Spleen (tissue), 13 donors: ENCODE measurements at places on chromosomes 5 and 9. TPM values are rescaled to one million over a fixed set of nuclear protein-coding genes. Genes with fewer than 3 reads are reported as not detected.

The ZNF782 gene
- polyA plus RNA-seq: 1.7 TPM

The SYK gene
- 55.0 TPM for polyA plus RNA-seq

The PCDHGB5 gene
- 0.07 TPM for polyA plus RNA-seq

The CARD6 gene
- polyA plus RNA-seq: 10.3 TPM

The TARS1 gene
- 45.5 TPM for polyA plus RNA-seq

The TLX3 gene
- polyA plus RNA-seq: not detected

The SLCO6A1 gene
- polyA plus RNA-seq: not detected

The CEL gene
- 0.46 TPM for polyA plus RNA-seq

The OR1J4 gene
- not detected for polyA plus RNA-seq

- no peak for DNase-seq
- H3K4me1 ChIP-seq: no peaks in the 10 kb centered on the region
- no peak overlapping the region for H3K27ac ChIP-seq
- H3K4me3 ChIP-seq: no peak overlapping the region
- no peaks in the 10 kb centered on the region for H3K27me3 ChIP-seq
- H3K36me3 ChIP-seq: no peaks in the 10 kb centered on the region
These were observed 28.7 kb downstream of the PROP1 start for GRCh38 chr5:177967221-177967887.

GRCh38 chr9:108842610-108843295 lies 13.0 kb downstream of the ACTL7B start:
- no peaks in the 10 kb centered on the region for H3K4me1 ChIP-seq
- H3K36me3 ChIP-seq: no peaks in the 10 kb centered on the region
- DNase-seq: no peak
- H3K4me3 ChIP-seq: no peak overlapping the region
- H3K27ac ChIP-seq: no peak overlapping the region

GRCh38 chr5:113031557-113031956 lies 55.0 kb downstream of the DCP2 start:
- peaks cover 35% of the 10 kb centered on the region for H3K36me3 ChIP-seq
- no peak overlapping the region for H3K4me3 ChIP-seq
- no peaks in the 10 kb centered on the region for H3K27me3 ChIP-seq
- H3K4me1 ChIP-seq: no peaks in the 10 kb centered on the region

DNA sequence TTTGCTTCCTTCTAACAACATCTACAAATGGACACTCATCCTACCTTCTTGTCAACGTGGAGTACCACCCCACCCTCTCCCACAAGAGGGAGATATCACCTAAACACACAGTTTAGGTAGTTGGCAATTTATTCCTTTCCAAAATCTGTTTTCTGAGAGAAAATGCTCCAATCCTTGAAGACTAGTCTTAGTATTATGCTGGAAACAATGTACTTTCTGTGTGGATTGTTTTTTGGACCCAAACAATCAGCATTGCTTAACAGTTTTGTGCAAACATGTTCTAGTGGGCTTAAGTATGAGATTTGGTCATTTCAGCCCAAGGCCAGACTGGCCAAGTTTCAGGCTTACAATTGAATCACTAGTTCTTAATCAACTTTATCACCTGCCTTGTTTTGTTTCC lies 359.1 kb downstream of the ARHGEF28 start:
- H3K36me3 ChIP-seq: no peaks in the 10 kb centered on the region
- H3K27ac ChIP-seq: no peak overlapping the region
- H3K4me3 ChIP-seq: no peak overlapping the region
- H3K4me1 ChIP-seq: no peaks in the 10 kb centered on the region

GRCh38 chr9:108724122-108724521 lies 131.7 kb downstream of the ACTL7B start:
- no peak for DNase-seq
- no peak overlapping the region for H3K4me3 ChIP-seq
- no peaks in the 10 kb centered on the region for H3K27me3 ChIP-seq
- no peaks in the 10 kb centered on the region for H3K36me3 ChIP-seq

DNA sequence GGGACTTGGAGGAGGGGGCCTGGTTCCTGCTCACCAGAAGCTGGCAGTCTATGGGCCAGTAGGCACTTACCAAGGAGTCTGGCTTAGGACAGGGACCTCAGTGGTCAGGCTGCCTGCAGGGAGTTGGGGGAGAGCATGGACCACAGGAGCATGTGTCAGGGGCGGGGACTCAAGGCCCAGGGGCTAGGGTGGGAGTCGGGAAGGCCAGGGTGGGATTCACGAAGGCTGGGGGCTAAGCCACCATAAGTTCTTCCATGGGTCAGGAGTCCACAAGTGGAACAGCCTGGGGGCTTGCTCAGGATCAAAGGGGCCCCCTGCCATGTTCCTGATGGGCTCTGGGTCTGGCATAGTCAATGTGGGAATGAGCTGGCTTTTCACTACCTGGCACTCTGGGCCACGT lies 11.5 kb upstream of the SLC25A48 start:
- DNase-seq: no peak
- no peaks in the 10 kb centered on the region for H3K36me3 ChIP-seq
- no peak overlapping the region for H3K4me3 ChIP-seq
- no peaks in the 10 kb centered on the region for H3K4me1 ChIP-seq

DNA sequence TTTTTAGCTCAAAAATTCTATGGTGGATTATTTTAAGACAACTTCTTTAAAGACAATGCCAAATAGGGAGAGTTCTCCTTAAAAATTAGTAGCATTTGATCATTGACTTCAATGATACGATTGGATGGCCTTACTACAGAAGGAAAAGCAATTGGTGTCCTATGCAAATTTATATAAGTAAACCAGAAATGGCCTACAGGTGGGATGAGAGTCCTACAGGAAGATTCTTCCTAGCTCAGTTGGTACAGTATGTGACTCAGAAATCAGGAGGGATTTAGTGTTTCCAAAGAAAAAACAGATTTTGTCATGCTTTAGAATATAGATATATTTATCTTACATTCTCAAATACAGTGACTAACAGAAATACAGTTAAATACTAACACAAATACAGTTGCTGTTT lies 6.5 kb downstream of the ANKRA2 start:
- peaks cover 20% of the 10 kb centered on the region for H3K4me1 ChIP-seq
- peaks cover 68% of the 10 kb centered on the region for H3K36me3 ChIP-seq
- no peak overlapping the region for H3K27ac ChIP-seq
- H3K4me3 ChIP-seq: no peak overlapping the region

DNA sequence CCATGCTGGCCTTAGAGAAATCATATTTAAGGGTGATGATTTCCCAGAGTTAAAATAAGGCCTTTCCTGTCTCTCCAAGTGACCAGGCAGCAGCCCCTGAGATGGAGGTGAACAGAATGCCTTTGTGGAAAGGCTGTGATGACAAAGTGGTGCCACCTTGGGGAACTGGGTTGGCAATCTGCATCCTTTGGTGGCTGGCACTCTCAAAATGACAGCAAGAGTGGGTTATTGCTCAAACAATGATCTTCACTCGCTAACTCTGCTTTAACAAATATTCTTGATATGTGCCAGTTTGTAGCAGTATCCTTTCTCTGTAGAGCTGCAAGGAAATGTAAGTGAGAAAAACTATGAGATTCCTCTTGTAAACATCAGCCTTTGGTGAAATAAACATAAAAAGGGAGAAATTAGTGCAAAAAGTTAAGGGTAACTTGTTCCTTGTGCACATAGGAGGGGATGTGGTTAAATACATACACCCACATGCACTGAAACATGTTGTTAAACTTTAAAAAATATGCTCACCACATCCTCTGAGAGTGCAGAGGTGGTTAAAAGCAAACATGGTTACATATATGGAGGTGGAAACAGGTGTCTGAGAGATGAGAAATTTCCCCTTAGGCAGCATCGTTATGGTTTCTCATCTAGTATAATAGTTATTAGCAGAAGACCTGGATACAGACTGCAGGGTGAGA lies 373.4 kb upstream of the CTNND2 start:
- no peaks in the 10 kb centered on the region for H3K36me3 ChIP-seq
- no peaks in the 10 kb centered on the region for H3K4me1 ChIP-seq

DNA sequence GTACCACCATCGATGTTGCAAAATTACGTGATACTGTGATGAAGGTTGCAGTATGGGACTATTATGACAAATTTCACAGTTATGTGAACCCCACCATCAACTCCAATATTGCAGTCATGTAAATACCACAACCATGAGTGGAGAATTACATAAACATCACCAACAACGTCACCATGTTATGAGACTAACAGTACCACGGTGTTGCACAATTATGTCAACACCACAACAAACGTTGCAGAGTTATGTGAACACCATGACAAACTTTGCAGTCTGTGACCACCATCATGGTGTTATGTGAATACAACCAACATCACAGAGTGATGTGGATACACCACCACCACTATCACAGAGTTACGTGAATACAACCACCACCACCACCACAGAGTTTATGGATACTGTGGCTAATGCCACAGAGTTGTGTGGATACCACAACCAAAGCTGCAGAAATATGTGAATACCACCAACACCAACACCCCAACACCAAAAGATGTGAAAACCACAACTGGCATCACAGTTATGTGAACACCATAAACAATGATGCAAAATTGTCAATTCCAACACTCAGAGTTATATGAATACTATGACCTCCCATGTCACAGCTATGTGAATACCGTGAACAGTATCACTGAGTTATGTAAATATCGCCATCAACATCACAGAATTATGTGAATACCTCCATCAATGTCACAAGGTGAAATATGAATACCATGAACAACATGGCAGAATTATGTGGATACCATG lies 62.4 kb downstream of the SHC3 start:
- no peaks in the 10 kb centered on the region for H3K27me3 ChIP-seq
- DNase-seq: no peak
- no peaks in the 10 kb centered on the region for H3K36me3 ChIP-seq
- no peak overlapping the region for H3K27ac ChIP-seq
- no peak overlapping the region for H3K4me3 ChIP-seq
- H3K4me1 ChIP-seq: no peaks in the 10 kb centered on the region

- H3K4me1 ChIP-seq: no peaks in the 10 kb centered on the region
- no peaks in the 10 kb centered on the region for H3K36me3 ChIP-seq
- H3K27ac ChIP-seq: no peak overlapping the region
- H3K4me3 ChIP-seq: no peak overlapping the region
These were observed 29.5 kb downstream of the RANBP3L start for GRCh38 chr5:36272136-36272690.

- H3K27me3 ChIP-seq: no peaks in the 10 kb centered on the region
- no peak overlapping the region for H3K27ac ChIP-seq
- no peak for DNase-seq
- H3K36me3 ChIP-seq: no peaks in the 10 kb centered on the region
These were observed 479.9 kb downstream of the SPOCK1 start for GRCh38 chr5:137019229-137019628.

- H3K27ac ChIP-seq: no peak overlapping the region
- no peak overlapping the region for H3K4me3 ChIP-seq
- H3K27me3 ChIP-seq: peaks cover 10% of the 10 kb centered on the region
- H3K4me1 ChIP-seq: peaks cover under 1% of the 10 kb centered on the region
- H3K36me3 ChIP-seq: no peaks in the 10 kb centered on the region
- no peak for DNase-seq
These were observed 162.0 kb downstream of the MELK start for GRCh38 chr9:36734737-36735136.

- no peak overlapping the region for H3K27ac ChIP-seq
- H3K27me3 ChIP-seq: no peaks in the 10 kb centered on the region
- no peak overlapping the region for H3K4me3 ChIP-seq
- H3K4me1 ChIP-seq: no peaks in the 10 kb centered on the region
- no peaks in the 10 kb centered on the region for H3K36me3 ChIP-seq
These were observed 194.2 kb downstream of the NSG2 start for GRCh38 chr5:174239718-174240117.

DNA sequence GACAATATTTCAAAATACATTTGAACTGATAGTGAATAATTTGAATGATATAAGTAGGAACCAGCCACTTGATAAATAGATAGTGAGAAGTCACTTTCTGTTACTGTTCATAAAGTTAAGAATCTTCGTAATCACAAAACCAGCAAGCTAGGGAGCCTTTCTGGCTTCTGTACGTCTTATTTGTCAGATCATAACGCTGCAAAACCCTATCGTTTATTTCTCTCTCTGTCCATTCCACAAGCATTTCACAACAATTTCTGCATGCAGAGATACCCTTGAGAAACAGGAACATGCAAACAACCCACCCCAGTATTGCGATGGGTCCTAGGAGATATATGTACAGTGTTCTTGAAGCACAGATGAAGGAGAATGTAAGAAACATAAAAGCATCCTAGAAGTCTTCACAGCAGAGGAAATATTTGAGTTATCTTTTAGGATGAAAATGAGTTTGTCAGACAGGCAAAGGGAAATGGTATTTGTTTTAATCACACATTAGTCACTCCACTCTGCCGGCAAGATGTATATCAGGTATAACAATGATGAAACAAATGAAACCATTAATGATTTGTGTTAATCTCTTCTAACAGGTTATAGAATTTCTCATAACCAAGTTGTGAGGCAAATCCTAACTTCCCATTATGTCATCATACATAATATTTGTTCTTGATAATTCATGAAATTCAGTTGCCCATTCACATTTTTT lies 668.7 kb upstream of the FTMT start:
- no peaks in the 10 kb centered on the region for H3K36me3 ChIP-seq
- no peak overlapping the region for H3K4me3 ChIP-seq
- no peaks in the 10 kb centered on the region for H3K27me3 ChIP-seq
- DNase-seq: no peak
